ENCODE measurements at places on chromosomes 13 and 19.

GRCh38 chr19:18153556-18154134 is 682 bp downstream of the PIK3R2 start:
- DNase-seq: no peak

GRCh38 chr13:41434831-41435520 is 22.4 kb upstream of the RGCC start:
- DNase-seq: no peak

- no peak for DNase-seq
These were observed 18.2 kb downstream of the ZNF507 start for GRCh38 chr19:32363632-32364031.

GRCh38 chr13:70255406-70255991 is 147.2 kb upstream of the KLHL1 start:
- DNase-seq: no peak

- DNase-seq: no peak
These were observed 1.2 kb downstream of the NRTN start for GRCh38 chr19:5806133-5806489.

Data from NCI-H1417 treated with DMSO at 0.1 percent for 48 hours (cell line).